ENCODE measurements at places on chromosomes 1 and 21.

GRCh38 chr1:54865238-54866073, 21.5 kb downstream of the DHCR24 start:
- DNase-seq = no peak
- no peaks in the 10 kb centered on the region for H3K36me3 ChIP-seq
- no peaks in the 10 kb centered on the region for H3K4me1 ChIP-seq
- no peak overlapping the region for H3K4me3 ChIP-seq
- H3K27ac ChIP-seq = no peak overlapping the region

DNA sequence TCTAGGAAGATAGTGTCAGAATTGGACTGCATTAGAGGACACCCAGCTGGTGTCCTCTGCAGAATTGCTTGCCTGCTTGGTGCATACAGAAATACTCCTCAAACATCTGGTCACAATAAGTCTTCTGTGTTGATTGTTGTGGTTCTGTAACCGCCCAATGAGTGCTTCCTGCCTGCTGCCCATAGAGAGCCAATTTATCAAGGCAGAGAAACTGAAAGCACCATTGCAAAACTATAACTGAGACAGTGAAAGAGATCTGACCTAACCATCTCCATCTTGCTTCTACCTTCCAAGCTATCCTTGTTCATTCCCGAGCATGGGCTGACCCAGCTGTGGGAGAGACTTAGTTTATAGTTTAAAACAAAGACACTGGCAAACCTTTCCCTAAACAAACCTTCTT, 462.4 kb upstream of the RGS18 start:
- H3K27ac ChIP-seq = no peak overlapping the region
- H3K36me3 ChIP-seq = no peaks in the 10 kb centered on the region
- H3K4me1 ChIP-seq = no peaks in the 10 kb centered on the region
- DNase-seq = no peak
- no peaks in the 10 kb centered on the region for H3K27me3 ChIP-seq

- no peaks in the 10 kb centered on the region for H3K27me3 ChIP-seq
- DNase-seq = no peak
- H3K36me3 ChIP-seq = no peaks in the 10 kb centered on the region
- no peaks in the 10 kb centered on the region for H3K4me1 ChIP-seq
- no peak overlapping the region for H3K27ac ChIP-seq
Measured at GRCh38 chr1:168195199-168196135, 16.7 kb downstream of the TIPRL start.

DNA sequence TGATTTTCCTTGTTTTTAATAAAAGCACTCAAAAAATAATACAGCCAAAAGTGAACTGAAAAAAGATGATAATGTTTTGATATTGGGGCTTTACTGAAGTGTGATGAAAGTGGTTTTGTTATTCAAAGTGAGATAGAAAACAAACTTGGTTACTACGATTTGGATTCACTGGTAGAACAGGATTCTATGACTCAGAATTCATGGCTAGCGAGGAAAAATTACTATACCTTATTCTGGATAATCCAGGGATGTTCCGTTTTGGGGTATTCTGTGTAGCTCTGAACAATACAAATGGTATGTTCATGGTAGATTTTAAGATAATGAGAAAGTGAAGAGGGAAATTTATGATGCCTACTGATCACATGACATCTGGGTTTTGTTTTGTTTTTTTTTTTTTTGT, 117.7 kb downstream of the NRDC start:
- no peaks in the 10 kb centered on the region for H3K4me1 ChIP-seq
- no peak for DNase-seq
- H3K27ac ChIP-seq = no peak overlapping the region
- H3K4me3 ChIP-seq = no peak overlapping the region

- H3K27me3 ChIP-seq = no peaks in the 10 kb centered on the region
- no peaks in the 10 kb centered on the region for H3K4me1 ChIP-seq
- no peaks in the 10 kb centered on the region for H3K36me3 ChIP-seq
- no peak overlapping the region for H3K4me3 ChIP-seq
- DNase-seq = no peak
- H3K27ac ChIP-seq = no peak overlapping the region
Measured at GRCh38 chr1:221067721-221068120, 188.5 kb downstream of the HLX start.

DNA sequence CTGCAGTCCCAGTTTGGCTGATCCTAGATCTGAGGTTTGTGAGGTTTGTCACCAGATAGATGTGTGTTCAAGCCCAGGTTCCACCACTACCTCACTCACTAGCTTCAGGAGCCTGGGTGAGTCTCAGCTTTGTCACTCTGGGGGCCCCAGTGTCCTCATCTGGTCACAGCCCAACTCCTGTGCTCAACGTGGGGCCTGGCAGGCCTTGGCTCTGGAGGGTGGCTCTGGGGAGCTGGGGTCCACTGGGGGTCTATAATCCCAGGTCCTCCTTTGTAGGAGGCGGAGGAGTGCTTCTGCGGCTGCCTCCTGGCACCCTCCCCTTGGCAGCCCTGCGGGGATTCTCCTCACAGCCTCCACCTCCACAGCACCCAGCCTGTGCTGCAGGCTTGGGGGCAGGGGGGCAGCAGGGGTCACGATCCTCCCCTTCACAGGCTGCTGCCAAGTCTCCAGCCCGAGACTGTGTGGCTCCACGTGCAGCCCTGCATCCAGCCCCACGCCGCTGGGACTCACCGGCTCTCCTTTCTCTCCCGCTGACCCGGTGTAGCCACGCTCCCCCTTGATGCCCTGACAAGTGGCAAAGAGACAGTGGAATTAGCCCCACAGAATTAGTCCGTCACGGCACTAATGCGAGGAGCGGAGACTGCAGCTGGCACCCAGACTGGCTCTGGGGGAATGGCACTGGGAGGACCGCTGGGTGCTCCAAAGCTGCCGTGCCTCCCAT, 22.5 kb upstream of the PEF1 start:
- peak overlapping the region; percentile 10 for H3K27ac ChIP-seq
- H3K4me1 ChIP-seq = peaks cover 8% of the 10 kb centered on the region
- H3K4me3 ChIP-seq = no peak overlapping the region
- H3K27me3 ChIP-seq = no peaks in the 10 kb centered on the region
- DNase-seq = no peak

DNA sequence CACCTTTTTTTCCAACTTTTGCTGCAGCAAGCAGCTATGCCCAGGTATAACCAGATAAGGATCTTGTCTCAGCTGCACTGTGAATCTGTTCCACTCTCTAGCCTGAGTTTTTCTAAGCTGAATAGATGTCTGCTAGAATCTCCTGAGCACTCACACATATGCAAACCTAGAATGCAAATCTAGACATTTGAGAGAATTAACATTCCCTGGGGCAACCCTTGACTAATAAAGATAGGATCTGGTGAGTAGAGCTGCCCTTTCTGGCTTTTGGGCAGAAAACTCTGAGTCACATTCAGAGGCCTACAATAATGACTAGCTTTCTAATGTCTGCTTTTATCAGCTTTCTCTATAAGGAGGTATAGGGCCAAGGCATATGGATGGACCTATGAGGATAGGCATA, 61.4 kb upstream of the BARHL2 start:
- no peak for DNase-seq
- no peaks in the 10 kb centered on the region for H3K36me3 ChIP-seq
- H3K4me1 ChIP-seq = no peaks in the 10 kb centered on the region
- H3K27ac ChIP-seq = no peak overlapping the region
- H3K27me3 ChIP-seq = no peaks in the 10 kb centered on the region

DNA sequence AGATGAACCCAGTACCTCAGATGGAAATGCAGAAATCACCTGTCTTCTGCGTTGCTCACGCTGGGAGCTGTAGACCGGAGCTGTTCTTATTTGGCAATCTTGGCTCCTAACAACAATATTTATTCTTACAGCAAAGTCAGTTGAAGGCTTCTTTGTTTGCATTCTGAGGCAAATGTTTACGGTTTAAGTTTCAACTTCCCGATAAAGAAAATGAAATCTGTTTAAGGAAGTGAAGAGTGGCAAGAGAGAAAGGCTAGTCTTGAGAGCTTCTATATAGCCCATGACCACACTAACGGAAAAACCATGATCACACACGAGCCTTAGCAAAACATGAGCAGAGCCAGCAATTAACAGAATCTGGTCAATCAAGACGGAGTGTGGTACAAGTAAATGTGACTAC, 122.6 kb upstream of the ZNHIT6 start:
- H3K27me3 ChIP-seq = no peaks in the 10 kb centered on the region
- DNase-seq = no peak
- no peaks in the 10 kb centered on the region for H3K36me3 ChIP-seq
- H3K27ac ChIP-seq = no peak overlapping the region

DNA sequence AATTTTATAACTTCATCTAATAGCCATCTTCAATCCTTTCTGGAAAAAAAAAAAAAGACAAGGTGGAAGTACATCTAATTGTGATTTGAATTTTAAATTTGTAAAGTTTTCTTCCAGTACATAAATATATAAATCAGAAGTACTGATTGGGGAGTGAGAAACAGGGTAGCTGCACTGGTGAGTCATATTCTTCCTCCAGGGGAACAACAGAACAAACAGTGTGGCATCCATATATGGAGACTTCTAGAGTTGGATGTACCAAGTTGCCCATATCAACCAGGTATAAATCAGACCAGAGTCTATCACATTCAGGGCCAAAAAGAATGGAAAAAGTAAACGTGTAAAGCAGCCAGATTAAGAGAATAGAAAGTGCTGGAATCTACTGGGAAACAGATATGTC, 66.0 kb upstream of the NRIP1 start:
- no peak overlapping the region for H3K27ac ChIP-seq
- no peaks in the 10 kb centered on the region for H3K4me1 ChIP-seq
- no peaks in the 10 kb centered on the region for H3K36me3 ChIP-seq
- no peak overlapping the region for H3K4me3 ChIP-seq
- H3K27me3 ChIP-seq = no peaks in the 10 kb centered on the region

DNA sequence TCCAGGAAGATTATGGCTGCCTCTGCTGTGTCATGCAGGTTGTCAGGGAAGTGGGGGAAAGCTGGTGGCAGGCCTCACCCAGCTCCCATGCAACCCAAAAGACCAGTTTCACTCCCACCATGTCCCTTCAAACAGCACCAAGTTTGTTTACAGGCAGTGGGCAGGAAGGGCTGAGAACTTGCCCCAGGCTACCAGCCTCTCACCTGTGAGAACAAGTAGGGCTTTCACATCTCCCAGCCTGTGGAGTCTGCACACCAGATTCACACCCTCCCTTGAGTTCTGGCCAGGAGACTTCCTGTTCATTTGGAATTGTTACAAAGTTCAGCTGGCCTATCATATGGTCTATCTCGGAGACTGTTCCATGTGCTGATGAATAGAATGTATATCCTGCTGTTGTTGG, 27.8 kb downstream of the RPAP2 start:
- no peaks in the 10 kb centered on the region for H3K4me1 ChIP-seq
- no peaks in the 10 kb centered on the region for H3K36me3 ChIP-seq
- H3K27ac ChIP-seq = no peak overlapping the region
- DNase-seq = no peak

DNA sequence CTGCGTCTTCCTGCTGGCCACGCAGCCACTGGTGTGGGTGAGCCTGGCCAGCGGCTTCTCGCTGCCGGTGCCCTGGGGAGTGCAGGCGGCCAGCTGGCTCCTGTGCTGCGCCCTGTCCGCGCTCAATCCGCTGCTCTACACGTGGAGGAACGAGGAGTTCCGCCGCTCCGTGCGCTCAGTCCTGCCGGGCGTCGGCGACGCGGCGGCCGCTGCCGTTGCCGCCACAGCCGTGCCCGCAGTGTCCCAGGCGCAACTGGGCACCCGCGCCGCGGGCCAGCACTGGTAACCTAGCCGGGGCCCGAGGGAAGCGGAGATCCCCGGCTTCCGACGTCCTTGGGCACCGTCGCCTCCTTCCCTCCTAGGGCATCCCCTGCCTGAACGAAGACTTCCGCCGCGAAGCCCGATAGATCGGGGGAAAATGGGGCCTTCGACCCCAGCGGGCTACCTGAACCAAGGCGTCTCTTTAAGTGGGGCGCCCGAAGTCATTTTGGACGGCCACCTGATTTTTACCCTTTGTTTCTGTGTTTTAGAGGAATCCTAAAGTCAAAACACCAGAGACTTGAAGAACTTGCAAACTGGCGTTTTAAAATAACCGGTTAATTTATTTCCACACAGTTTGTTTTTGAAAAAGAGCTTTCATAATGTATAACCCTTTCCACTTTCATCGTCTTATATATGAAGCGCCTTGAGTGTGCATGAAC, 2.0 kb downstream of the GPR88 start:
- no peaks in the 10 kb centered on the region for H3K27me3 ChIP-seq
- H3K4me3 ChIP-seq = no peak overlapping the region
- H3K4me1 ChIP-seq = no peaks in the 10 kb centered on the region
- no peak for DNase-seq
- H3K36me3 ChIP-seq = no peaks in the 10 kb centered on the region

GRCh38 chr1:43237121-43237520, 32.7 kb upstream of the TMEM125 start:
- H3K4me3 ChIP-seq = no peak overlapping the region
- H3K27ac ChIP-seq = no peak overlapping the region
- DNase-seq = no peak

GRCh38 chr1:29811727-29812407, 575.5 kb downstream of the PTPRU start:
- H3K4me1 ChIP-seq = no peaks in the 10 kb centered on the region
- H3K4me3 ChIP-seq = no peak overlapping the region
- no peak overlapping the region for H3K27ac ChIP-seq
- no peak for DNase-seq
- no peaks in the 10 kb centered on the region for H3K27me3 ChIP-seq

- no peaks in the 10 kb centered on the region for H3K4me1 ChIP-seq
- no peak overlapping the region for H3K27ac ChIP-seq
- H3K27me3 ChIP-seq = no peaks in the 10 kb centered on the region
- DNase-seq = no peak
Measured at GRCh38 chr1:184033711-184034167, 3.8 kb downstream of the COLGALT2 start.

DNA sequence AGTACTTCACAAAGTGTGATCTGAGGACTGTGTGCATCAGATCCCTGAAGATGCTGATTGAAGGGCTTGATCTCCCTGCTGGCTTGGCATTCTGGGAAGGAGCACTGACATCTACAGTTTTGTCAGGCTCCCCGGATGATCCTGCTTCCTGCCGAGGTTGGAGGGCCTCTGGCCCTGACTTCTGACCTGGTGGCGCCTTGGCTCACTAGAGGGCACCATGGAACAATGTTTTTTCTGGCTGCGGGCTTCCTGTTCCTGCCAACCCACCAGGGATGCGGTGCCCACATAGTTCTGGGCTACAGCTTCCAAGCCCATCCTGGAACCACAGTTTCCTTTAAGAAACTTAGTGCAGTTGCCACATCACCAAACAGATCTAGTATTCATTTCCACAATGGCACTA, 38.8 kb upstream of the RASAL2 start:
- no peak overlapping the region for H3K27ac ChIP-seq
- no peaks in the 10 kb centered on the region for H3K36me3 ChIP-seq
- H3K4me3 ChIP-seq = no peak overlapping the region

Data from uterus (tissue), 4 donors.